Hematopoietic multipotent progenitor cell treated with erythropoietin and hydrocortisone succinate and interleukin-3 and kit ligand, for 17 days (in vitro differentiated cells): ENCODE measurements at places on chromosomes 6 and 20.
A peak's percentile ranks its signal among the peaks of the same experiment; 100 is the strongest.

DNA sequence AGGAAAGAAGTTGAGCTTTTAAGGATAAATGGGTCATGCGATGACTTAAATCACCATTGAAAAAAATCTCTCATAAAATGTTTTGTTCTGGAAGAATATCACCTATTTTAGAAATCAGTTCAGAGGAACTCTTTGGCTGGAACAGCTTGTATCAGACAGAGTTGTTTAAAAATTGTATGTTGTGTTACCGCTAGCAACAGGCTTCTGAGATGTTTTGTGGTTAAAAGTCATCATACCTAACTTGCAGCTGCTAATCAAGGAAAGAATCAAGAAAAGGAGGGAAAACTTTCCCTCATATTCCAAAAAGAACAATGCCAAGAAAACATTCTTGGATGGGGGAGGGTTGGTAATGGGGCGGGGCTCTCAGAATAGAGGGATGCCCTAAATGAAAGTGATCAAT lies 220.7 kb upstream of the CITED2 start:
- no peak for DNase-seq

DNA sequence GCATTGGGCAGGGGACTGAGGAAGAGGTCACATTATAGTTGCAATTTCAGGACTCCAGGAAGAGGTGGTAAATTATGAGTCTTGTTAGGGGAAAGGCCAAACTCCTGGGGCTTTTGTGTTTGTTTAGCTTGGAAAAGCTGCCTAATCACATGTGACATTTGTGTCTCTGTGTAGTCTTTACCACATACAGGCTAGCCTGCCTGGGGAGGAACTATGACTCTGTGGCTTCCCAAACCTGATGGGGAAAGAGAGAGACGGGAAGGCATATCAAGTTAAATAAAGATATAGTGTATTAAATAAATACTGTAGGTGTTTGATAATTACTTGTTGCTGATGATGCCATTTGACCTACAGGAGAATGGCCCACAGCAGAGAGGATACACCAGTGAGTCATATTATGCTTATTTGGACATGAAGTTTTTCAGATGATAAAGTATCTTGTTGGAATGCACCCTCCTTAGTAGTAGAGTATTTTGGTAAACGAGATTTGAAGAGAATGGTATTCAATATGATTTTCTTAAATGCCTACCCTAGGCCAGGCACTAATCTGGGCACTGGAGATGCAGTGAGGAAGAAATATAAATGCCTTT lies 4.0 kb downstream of the BLTP3A start:
- no peak for DNase-seq

- DNase-seq = peak; percentile 16
Observed at GRCh38 chr6:165049362-165049761, 260.0 kb downstream of the C6orf118 start.

DNA sequence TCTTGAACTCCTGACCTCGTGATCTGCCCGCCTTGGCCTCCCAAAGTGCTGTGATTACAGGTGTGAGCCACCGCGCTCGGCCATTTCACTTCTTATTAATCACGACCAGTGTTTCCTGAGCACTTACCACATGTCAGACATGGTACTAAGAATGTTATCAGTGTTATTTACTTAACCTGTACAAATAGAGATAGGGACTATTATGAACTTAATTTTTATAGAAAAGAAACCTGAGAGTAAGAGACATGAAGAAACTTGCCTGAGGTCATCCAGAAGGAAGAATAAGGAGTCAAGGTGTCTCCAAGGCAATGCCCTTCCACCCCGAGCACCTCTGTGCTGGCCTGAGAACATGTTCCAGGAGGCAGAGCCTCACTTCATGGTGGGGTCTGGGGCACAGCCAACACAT lies 29.3 kb upstream of the EZR start:
- no peak for DNase-seq
